ENCODE measurements at places on chromosomes 4 and X. TPM values are rescaled to one million over a fixed set of nuclear protein-coding genes. Genes with fewer than 3 reads are reported as not detected.

The PDHA1 gene
- 58.8 TPM for total RNA-seq

The HSD17B13 gene
- total RNA-seq = 1.3 TPM

DNA sequence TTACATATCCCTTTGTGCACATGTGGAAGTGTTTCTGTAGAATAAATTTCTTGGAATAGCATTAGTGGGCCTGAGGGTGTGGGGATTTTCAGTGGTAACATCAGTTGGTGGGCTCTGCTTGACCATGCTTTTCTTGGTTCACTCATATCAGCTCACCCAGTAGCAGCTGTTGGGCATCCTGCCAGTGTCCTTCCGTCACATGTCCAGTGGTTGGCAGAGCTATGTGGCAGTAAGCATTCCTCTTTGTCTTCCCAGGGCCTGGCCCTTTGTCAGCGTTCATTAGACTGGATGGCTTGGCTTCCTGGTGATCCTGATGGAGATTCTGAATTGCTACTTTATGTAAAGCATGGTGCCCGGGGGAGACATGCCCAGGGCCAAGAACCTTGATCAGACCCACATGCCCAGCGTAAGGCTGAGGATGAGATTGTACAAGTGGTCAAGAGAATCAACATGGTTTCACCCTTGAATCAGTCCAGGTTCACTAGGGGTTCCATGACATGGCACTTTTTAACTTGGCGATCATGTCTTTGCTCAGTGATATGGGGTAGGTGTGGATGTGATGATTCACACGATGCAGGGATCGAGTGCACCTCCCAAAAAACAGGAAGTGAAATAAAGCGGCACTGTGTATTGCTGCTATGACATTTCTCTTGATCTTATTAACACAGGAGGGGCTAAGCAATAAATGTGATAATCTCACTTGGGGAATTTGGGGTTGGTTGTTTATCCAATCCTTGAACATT, 72.1 kb upstream of the IGFBP7 start:
- no peak for DNase-seq

GRCh38 chrX:14267216-14267615, 237.5 kb upstream of the GEMIN8 start:
- DNase-seq = no peak

Data from omental fat pad (tissue), 4 donors.